ENCODE measurements at places on chromosomes 12 and 14.

DNA sequence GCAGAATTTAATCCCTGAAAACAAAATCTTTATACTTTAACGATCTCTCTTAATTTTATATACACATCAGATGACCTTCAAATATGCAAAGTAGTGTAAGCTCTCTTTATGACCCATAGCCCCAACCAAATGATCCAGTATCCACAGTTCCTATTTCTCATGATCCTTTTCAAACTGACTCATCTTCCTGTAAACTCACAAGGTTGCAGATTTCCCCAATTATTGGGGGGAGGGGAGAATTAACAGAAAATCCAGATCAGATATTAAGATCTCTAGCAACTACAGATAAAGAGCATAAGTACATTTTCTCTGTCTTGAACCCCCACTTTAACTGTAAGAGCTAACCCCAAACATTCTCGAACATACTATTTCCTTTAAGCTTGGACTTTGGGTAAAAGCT lies 12.5 kb downstream of the GNS start:
- DNase-seq = no peak

DNA sequence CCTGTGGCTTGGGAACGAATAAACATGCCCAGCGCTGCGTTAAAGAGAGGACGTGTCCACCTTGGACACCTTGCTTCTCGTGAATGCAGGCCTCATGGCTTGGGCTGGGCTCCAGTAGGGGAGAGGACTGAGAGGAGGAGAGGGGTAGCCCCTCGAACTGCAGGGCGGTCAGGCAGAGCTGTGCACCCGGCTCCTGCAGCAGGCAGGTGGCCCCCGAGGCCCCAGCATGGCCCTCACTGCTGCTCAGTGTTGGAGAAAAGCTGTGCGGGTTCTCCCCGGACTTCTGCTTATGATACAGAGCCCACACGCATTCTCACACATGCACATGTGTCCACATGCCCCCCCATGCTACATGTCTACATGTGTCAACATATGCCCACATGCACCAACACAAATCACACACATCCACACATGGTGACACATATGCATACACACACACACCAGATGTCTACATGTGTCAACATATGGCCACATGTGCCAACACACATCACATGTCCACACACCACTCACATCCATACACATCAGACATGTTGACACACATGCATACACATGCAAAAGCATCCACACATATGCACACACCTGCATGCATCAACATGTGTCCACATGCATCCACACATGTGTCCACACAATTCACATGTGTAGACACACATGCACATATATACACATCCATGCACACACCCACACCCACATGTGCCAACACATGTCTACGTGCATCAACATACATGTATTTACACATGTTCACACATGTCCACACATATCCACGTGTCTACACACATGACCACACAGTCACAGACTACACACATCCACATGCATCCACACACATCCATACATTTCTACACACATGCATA lies 3.0 kb downstream of the ADGRD1 start:
- no peak for DNase-seq

DNA sequence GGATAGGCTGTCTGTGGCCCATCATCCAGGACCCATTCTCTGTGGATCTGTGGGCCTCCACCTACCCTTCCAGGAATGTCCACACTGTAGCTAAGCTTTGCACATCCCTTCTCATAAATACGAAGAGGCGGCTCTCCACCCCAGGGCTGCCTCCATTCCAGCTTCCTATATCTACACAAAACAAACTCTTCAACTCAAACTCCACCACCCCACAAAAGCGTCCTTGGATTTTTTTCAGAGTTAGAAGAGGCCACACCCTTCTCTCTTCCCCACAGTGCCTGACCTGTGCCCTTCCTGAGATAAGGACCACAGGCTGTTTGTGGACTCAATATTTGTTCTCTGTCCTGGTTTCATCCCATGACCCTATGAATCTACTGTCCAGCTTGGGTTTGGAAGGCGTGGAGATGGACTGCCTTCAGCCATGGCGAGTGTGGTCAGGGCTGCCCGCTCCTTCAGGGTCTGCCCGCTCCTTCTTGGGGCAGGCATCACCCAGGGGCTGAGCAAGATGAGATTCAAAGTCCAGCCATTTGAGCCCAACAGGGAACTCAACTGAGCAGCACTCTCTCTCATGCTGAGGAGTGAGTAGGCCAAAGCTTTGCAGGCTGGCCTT lies 13.0 kb upstream of the SERPINA12 start:
- no peak for DNase-seq

DNA sequence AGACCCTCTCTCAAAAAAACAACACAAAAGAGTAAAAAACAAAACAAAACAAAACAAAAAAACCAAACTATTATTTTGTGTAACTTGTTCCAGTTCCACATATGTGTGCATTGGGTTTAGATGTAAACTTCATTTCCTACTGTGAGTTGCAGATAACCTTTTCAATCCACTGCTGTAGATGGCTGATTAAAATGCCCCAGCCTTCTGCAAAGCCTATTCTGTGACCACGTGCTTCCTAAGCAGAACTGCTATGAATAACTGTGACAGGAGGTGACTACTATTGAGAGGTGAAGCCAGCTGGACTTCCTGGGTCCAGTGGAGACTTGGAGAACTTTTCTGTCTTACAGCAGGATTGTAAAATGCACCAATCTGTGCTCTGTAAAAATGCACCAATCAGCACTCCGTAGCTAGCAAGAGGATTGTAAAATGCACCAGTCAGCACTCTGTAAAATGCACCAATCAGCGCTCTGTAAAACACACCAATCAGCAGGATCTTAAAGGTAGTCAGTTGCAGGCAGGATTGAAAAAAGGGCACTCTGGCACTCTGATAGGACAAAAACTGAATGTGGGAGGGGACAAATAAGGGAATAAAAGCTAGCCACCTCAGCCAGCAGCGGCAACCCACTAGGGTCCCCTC lies 10.3 kb upstream of the ELK3 start:
- no peak for DNase-seq

DNA sequence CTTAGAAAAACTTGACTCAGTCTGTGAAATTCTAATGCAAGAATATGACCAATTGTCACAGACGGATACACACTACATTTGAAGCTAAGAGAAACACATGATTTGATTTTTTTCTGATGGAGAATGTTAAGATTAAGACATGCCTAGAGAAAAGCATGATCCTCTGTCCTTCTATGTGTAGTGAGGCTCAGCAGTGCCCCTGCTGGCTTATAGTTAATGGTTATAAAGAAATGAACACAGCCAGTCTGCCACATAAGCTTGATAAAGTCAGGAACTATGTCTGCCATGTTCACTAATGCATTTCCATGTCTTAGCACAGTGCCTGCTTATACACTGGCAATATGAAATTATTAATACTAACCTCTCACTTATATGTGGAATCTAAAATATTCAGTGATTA lies 168.1 kb upstream of the DAAM1 start:
- no peak for DNase-seq

DNA sequence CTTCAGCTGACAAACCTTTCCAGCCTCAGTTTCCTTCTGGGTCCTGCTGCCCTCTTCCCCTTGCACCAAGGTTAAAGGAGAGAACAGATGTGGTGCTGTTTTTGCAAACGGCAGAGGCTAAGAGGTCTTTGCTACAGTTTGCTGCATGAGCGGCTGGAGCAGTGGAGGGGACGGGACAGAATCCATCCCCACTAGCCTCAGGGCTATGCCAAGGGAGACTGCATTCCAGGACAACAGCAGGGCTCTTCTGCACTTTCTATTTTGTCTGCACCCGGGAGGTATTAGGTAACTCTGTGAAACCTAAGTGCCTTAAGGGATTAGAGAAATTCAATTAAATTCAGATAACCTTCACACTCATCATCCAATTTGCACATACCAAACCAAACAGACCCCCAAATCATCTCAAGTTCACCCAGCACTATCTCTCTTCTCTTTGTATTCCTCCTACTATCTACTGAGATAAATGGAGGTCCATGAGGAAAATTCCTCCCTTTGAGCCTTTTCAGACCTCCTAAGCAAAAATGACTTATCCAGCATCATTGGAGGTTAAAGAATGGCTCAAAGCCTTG lies 103.8 kb upstream of the VRK1 start:
- DNase-seq = no peak
